Activated CD4-positive, alpha-beta memory T cell treated with anti-CD3 and anti-CD28 coated beads for 36 hours (primary cell): ENCODE measurements at places on chromosomes 7 and 10. TPM values are rescaled to one million over a fixed set of nuclear protein-coding genes. Genes with fewer than 3 reads are reported as not detected.

DYNC1I1 gene
- total RNA-seq = not detected

SORBS1 gene
- 1.8 TPM for total RNA-seq

ITPRID1 gene
- not detected for total RNA-seq

PLPP4 gene
- not detected for total RNA-seq

LIPM gene
- not detected for total RNA-seq

COL1A2 gene
- not detected for total RNA-seq

CNTNAP2 gene
- total RNA-seq = not detected

TMEM72 gene
- total RNA-seq = not detected

CDK1 gene
- total RNA-seq = 153 TPM

IQUB gene
- total RNA-seq = not detected

SFTPA1 gene
- not detected for total RNA-seq

PTTG1IP2 gene
- total RNA-seq = not detected

SLC26A5 gene
- total RNA-seq = not detected

TRIM50 gene
- total RNA-seq = not detected
